Hematopoietic multipotent progenitor cell treated with erythropoietin and hydrocortisone succinate and interleukin-3 and kit ligand, for 17 days (in vitro differentiated cells): ENCODE measurements at places on chromosomes 6 and 20.
A peak's percentile ranks its signal among the peaks of the same experiment; 100 is the strongest.

DNA sequence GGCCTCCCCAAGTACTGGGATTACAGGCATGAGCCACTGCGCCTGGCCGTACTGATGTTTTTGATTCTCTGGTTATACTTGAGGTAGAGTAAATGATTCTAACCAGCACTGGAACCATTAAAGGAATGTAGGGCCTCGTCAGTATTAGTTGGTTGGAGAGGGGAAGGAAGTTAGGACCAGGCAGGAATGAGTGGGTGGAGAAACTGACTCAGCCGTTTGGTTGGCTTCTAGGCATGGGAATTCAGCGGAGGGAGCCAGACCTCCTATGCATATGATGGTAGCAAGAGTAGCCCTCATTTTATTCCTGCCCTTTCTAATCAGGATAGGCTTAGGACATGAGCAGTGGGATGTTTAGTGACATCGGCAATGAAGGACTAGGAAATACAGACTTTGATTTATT, 19.0 kb upstream of the SERINC3 start:
- no peak for DNase-seq

DNA sequence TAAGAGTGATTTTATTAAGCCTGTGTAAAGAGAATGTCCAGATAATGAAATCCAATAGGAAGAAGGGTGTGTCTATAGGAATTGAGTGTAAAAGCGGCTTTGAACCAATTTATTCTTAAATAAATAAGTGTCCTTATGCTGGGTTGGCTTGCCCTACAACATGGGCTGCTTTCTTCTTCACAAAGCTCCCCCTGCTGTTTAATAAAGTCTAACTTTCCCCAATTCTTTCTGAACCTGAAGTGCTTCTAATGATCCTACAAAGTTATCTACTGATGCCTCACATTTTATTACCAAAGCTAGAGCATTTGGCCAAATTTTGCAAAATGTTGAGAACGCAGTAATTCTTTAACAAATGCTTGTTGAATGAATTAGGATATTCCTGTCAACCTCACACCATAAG, 36.3 kb upstream of the SIRT5 start:
- DNase-seq, result peak; percentile 51

DNA sequence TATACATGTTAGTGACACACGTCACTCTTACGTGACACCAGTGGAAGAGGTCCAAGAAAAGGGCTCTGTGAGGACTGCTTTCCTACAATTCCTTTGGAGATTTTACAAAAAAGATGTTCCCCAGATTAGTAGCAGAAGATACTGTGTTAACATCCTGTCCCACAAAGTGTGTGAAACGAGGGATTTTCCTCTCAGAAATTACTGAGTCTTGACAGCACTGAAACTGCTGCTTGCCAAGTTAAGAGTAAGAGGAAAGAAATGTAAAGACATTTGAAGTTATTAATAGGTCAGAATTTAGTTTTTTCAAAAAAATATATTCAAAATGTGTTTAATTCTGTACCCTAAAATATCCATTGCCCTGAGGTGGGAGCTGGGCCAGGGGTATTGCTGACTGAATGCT, 58.8 kb upstream of the MAP7 start:
- no peak for DNase-seq

GRCh38 chr6:85866370-85866730, 223.7 kb upstream of the SYNCRIP start:
- DNase-seq, result no peak

DNA sequence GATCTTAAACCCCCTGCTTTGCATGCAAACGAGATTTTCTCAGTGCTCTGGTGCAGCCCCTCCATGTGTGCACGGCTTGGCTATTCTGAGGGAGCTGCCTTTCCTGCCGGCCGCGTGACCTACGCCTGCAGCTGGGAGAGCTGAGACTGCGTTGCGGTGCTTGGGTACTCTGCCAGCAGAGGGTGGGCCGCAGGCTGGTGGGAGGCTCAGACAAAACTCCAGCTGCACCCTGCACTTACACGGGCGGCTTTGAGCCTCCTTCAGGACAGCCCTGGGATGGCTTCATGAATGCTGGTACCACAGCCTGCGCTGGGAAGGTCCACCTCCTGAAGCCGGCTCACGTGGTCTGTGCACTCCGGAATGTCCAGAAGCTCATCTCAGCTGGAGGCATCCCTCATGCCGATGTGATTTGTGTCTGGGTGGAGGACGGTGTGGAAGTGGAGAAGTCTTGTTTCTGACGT, 223.7 kb downstream of the DLL1 start:
- no peak for DNase-seq

- no peak for DNase-seq
Measured at GRCh38 chr6:157278171-157278570, 45.1 kb downstream of the TMEM242 start.

DNA sequence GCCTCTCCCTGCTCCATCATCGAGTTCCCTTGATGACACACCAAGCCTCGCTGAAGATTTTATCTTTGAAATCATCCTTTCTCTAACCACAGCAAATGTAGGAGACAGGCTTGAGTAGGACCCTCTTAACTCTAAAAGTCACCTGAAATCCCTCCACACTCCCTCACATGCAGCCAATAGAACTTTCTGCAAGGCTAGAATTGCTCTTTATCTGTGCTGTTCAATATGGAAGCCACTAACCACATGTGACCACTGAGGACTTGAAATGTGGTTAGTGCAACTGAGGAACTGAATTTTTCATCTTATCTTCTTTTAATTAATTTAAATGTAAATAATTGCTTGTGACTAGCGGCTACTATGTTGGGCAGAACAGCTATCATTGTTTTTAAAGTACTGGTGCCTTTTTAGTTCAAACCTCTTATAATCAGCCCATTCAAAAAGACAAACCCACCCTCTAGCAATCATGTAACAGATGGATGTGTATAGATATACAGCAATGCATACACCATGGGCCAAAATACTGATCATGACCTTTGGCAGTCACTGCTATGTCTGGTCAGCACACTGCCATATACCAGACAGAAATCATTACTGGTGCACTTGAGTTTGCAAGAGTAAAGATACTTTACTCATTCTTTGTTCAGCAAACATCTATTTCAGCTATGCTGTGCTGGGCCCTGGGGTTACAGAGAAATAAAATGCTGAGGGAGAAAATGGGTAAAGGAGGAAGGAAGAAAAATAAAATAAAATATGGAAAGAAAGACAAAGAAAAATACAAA, 50.0 kb downstream of the GFOD1 start:
- no peak for DNase-seq

- DNase-seq, result no peak
Measured at GRCh38 chr6:5151955-5152401, 66.8 kb downstream of the PPP1R3G start.

GRCh38 chr6:131761060-131761761, 46.6 kb upstream of the ENPP1 start:
- DNase-seq, result no peak

DNA sequence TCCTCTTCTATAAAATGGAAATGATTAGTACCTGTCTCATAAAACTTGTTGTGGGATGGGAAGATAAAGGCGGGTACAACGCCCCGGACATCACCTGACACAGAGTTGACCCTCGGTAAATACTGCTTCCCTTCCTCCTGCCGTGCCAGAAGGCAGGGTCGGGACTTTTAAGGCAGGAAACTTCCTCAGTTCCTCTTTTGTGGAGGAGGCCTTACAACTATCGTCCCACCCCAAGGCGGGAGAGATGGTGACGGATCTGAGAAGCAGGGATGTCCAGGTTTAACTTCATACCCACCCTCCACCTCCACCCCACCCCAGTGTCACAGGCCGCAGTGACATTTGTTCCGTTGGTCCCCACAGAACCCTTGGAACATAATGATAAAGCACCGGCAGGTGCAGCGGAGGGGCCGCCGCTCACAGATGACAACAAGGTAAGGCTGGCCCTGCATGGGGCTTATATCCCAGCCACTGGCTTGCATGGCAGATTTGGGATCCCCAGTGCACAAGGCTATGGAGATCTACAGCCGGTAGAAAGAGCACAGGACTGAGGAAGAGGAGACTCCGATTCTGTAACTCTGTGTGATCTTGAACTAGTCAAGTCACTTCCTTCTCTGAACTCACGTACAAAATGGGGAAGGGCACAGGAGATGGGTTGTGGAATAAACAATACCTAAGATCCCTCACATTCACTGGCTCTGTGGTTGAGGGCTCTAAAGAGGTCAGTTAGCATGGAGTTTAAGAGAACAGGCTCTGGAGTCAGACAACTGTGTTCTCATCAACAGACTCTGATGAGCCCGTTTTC, 764 bp downstream of the DNTTIP1 start:
- peak; percentile 26 for DNase-seq

GRCh38 chr6:132465530-132466485, 47.1 kb downstream of the STX7 start:
- DNase-seq, result no peak

GRCh38 chr20:41225091-41225490, 87.7 kb downstream of the PLCG1 start:
- DNase-seq, result no peak

- DNase-seq, result no peak
Measured at GRCh38 chr6:73309785-73310502, 44.1 kb downstream of the DPPA5 start.

GRCh38 chr20:4563031-4563430, 158.7 kb upstream of the PRND start:
- no peak for DNase-seq

GRCh38 chr6:66638518-66638917, 931.5 kb upstream of the EYS start:
- DNase-seq, result no peak

GRCh38 chr6:106181664-106182418, 95.7 kb downstream of the PRDM1 start:
- peak; percentile 33 for DNase-seq

DNA sequence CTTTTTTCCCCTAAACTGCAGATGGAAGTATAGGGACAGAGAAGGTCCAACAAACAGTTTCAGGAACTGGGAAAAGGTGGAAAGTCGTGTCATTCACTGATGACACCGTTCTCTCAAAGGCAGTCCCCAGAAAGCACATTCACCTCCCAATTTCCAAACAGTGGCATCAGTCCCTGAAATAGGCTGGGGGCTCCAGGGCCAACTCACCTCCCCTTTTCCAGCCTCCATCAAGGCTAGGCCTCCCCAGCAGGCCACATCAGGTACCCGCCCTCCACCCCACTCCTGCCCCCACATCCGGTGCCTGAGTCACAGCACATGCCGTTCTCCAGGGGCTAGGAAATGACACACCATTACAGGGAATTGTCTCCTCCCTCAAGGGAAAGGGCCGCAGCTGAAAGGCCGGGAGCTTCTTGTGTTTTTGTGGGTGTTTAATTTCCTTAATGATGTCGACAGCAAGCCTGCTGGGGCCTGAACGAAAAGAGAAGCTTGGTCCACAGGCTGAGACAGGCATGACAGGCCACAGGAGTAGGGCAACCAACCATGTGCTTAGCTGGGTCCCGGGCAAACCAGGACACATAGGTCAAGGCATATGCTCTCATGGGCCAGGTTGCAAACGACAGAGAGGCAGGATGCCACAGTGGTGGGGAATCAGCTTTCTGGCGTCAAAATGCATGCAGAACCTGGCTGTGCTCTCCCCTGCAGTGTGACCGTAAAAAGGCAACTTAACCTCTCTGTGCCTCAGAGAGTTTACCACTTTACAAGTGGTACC, 39.2 kb downstream of the ZMYND8 start:
- peak; percentile 48 for DNase-seq

- DNase-seq, result no peak
Measured at GRCh38 chr6:20978151-20978614, 443.9 kb downstream of the CDKAL1 start.

DNA sequence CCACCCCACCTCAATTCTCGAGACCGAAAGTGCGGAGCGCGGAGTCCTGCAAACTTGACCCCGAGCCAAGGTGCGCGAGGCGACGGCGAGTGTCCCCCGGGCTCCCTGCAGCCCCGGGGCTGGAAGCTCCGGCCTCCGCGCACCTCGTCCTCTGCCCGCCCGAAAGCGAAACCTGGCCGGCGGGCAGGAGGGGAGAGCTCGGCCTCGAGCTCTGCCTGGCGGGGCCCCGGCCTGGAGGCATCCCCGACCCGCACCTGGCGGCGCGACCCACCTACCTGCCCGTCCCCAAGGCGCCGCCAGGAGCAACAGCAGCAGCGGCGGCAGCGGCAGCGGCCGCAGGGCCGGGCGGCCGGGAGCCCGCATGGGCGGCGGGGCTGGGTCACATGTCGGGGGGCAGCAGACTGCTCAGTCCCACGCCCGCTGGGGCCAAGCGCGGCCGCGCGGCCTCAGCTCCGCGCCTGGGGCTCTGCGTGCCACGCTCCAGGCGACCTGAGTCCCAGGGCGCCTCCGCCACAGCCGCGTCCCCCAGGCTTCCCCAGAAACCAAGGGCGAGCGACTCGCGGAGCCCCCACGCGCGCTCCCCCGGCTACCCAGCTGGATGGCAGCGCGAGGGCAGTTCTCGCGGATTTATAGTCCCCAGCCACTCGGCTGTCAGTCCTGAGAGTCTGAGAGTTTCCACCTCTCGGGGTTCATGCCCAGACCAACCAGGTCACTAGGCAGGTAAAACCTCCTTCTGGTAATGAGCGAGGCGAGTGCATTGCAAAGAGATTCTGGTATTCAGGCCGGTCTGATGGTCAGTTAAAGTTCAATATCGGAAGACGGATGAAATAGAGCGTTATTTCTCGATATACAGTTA, at the start of gene IL20RA:
IL20RA (minus strand) TSS at position 600 of the 856 bp plus-strand sequence; CDS start at position 363, 237 bp downstream.
- no peak for DNase-seq

GRCh38 chr6:93183531-93183972, 235.8 kb downstream of the EPHA7 start:
- DNase-seq, result no peak

GRCh38 chr6:31068669-31069340, 43.6 kb downstream of the C6orf15 start:
- DNase-seq, result peak; percentile 56

DNA sequence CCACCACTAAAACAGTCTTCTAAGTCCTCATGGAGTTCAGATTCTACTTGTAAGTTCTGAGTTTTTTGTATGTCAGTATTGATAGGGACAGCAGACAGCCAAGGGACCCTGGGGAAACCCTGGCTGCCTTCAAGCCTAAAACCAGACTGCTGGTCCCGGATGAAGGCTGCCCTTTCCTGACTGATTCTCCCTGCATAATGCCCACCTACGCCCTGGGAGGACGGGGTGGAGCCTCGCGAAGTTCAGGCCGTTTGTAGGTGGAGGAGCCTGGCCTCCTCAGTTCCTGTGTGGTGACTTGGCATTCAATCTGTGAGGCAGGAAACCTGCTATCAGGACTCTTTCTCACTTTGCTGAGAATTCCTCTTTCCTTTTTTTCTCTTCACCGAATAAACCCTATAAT, 120.3 kb upstream of the LGSN start:
- DNase-seq, result no peak

DNA sequence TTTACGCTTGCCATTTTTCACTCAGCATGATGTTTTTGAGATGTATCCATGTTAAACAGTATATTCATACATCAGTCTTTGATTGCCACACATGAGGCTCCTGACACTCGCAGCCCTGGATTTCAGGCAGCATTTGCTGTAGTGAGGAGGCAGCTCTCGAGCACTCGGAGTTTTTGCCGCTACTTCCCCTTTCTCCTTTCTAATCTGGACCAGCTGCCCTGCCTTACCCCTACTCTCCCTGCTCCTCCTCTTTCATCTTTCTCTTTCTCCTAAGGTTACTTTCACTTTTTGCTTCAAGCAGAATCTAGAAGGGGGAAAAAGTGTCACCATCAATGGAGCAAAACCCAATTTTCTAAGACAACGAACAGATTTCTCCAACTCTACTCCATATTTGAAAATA, 5.9 kb upstream of the CST3 start:
- no peak for DNase-seq
